ENCODE measurements at places on chromosomes 3 and 15.

DNA sequence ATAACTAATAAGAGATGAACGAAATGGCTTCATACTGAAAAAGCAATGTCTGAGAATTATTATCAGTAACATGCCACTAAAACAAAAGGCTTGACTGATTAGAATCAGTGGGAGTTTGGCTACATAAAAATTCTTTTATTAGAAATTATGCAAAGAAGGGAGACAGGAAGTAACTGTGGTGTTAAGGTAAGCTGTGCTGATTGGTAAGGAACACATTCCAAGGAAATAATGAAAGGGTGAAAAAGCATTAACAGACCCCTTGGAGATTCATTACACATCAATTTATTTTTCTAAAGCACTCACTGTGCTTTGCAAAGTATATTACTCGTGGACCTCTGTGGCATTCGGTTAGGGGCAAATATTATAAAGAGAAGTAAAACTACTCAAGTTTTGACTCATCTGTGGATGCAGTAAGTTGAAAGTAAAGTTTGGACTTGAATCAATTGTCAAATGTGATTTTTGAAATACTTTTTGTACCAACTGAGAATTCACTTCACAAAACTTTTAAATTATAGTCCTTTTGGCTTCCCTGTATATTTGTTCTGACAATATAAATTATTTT is 176.1 kb upstream of the ZPLD1 start:
- DNase-seq: no peak

DNA sequence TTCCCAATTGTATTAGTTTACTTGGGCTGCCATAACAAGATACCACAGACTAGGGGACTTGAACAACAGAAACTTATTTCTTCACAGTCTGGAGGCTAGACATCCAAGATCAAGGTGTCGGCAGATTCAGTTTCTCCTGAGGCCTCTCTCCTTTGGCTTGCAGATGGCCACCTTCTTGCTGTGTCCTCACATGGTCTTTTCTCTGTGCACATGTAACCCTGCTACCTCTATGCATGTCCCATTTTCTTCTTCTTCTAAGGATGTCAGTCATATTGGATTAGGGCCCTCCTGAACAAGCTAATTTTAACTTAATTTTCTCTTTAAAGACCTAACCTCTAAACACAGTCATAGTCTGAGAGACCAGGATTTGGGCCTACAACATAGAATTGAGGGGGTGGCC is 336.7 kb upstream of the WNT5A start:
- no peak for DNase-seq

DNA sequence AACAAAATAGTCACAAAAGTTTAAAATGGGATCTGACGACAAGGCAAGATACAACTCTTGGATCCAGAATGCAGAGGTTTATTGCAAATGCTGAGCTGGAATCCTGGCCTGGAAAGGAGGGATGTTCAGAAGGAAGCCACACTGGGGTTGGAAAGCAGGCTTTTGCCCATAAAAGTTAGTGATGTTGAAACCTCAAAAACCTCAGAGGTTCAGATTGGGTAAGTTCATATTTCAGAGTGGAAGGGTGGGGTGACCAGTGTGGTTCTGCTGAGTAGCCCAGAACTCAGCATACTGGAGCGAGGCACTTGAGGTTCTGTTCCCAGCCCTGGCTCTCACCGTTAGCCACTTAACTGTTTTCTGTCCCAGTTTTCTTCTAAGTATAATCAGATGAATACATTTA is 114.0 kb upstream of the OSTN start:
- no peak for DNase-seq

GRCh38 chr3:43417133-43417532 is 130.8 kb downstream of the SNRK start:
- DNase-seq: no peak
